ENCODE measurements at places on chromosomes 12 and 14. TPM values are rescaled to one million over a fixed set of nuclear protein-coding genes. Genes with fewer than 3 reads are reported as not detected.

The ACSM4 gene
- total RNA-seq: not detected

The ACADS gene
- total RNA-seq: 16.9 TPM

The PPP1R1A gene
- total RNA-seq: not detected

The SMCO2 gene
- not detected for total RNA-seq

The TPCN1 gene
- 21.4 TPM for total RNA-seq

The SERPINA10 gene
- total RNA-seq: not detected

The LMO3 gene
- 179 TPM for total RNA-seq

The AQP6 gene
- not detected for total RNA-seq

The ARPC3 gene
- total RNA-seq: 348 TPM

The CS gene
- 159 TPM for total RNA-seq

The KRT1 gene
- total RNA-seq: not detected

DNA sequence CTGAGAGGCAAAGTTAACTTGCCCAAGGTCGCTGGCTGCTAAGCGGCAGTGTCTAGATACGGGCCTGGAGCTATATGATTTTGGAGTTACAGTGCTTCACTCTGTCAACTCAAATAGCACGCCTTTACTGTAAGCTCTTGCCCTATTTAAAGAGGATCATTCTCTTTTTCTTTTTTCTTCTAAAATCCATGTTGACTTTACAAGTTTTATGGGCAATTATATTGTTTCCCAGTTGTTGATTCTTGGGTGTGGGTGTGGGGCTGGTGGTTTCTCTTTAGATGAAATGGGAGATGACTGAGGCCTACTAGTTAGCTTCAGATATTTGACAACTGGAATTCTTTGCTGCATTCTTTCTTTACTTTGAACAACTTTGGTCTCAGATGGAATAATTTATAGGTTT lies 70.7 kb downstream of the C12orf75 start:
- no peak for DNase-seq

DNA sequence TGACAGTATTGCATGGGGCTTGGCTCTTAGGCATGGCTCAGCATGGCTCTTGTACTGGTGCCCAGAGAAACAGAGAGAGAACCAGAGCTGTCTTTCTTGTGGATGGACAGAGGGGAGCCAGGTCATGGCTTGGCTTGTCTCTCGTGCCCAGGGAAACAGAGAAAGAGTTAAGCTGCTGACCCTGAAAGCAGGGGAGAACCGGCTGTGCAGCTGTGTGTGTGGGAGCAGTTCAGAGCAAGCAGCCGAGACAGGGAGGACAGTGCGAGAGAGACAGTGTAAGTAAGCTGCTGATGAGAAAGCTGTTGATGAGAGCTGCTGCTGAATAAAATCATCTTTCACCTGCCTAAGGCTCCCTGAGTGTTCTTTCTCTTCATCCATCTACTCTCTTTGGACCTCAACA lies 61.3 kb upstream of the DDHD1 start:
- DNase-seq: no peak

GRCh38 chr14:76080025-76080424 lies 71.7 kb upstream of the GPATCH2L start:
- no peak for DNase-seq

GRCh38 chr12:2834581-2835491 lies at the start of gene NRIP2:
TSS of gene NRIP2 (minus strand) at chr12:2835035. CDS start at chr12:2834983, 52 bp downstream.
- DNase-seq: peak; percentile 55

DNA sequence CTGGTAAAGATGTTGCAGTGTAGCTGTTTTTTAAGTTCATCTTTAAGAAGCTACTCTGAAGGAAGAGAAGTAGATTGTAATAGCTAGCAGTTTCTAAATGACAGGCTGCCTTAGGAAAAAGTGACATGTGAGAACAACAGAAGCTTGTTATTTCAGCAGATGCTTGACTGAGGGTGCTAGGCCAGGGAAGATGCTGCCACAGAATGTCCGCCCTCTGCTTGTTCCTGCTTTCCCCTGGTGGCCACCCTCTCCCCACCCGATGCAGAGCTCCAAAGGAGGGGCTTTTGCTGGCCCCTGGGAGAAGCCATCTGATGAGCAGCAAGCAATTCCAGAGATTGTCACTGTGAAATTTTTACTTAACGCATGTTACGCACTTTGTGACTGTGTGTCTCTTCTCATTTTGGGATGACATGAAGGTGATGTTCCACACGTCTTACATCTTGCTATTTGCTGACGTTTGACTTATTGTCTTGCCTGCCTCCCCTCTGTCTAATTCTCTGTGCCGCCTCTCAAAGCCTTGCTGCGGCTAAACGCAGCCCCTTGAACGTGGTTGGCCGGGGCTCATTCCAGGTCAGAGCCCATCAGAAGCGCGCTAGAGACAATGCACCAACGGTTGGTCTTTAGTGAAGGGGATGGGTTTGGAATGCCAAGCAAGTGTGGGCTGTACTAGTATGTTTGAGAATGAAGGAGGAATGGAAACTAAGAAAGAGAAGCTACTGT lies 44.8 kb downstream of the WDR20 start:
- DNase-seq: no peak

GRCh38 chr12:41205070-41205709 lies 17.1 kb downstream of the PDZRN4 start:
- DNase-seq: no peak

DNA sequence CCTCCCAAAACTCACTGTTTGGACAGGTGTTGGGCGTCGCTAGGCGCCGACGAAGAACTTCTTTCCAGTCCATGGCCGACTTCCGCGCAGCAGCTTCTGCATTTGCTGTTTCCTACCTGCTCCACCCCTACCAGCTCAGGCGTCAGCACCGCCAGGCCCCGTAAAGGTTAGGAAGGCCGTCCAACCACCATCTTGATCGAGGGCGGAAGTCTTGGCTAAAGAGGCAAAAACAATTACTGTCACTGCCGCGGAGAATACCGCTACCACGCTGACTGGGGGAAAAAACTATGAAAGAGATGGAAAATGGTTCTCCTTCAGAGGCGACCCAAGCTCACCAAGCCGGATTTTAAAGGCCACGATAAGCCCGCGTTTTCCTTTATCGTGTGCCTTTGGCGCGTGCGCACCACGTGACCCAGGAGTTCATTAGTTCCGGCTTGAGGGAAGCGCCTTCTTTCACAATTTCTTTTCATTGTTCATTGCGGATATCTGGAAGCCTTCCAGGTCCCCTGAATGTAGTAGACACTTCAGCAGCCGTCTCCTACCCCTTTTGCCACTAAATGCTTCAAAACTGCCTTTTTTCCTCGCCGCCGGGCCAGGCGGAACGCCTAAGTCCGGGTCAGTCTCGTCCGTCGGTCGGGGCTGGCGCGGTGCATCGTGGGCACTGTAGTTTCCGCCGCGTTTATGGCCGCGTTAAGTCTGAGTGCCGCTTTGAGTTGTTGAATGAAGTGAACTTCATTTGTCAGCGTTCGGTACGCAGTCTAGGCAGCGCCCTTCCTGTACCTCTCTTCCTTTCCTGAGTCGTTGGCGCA lies at the start of the genes PPP2R3C and PRORP:
PPP2R3C (minus strand) TSS at position 104 of the 809 bp plus-strand sequence; CDS start at position 73, 31 bp downstream.
PRORP (plus strand) TSS at position 666 of the 809 bp plus-strand sequence. CDS start 694 bp downstream, outside the sequence.
- DNase-seq: peak; percentile 95

DNA sequence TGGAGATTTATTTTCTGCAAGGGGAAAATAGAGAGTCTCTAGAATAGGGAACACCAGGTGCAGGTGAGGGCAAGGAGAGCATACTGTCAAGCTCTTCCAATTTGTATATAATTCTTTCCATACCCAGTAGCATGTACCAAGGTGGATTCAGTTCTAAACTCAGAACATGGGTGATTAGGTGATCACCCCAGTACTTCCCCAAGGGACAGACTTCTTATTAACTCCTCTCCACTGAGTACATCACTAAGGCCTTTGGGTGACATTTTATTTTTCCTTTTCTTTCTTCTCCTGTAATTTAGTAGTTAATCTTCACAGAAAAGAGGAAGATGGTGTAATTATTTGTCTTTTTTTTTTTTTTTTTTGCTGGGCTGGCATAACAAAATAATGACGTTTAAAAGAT lies 54.2 kb downstream of the DIP2B start:
- DNase-seq: no peak

DNA sequence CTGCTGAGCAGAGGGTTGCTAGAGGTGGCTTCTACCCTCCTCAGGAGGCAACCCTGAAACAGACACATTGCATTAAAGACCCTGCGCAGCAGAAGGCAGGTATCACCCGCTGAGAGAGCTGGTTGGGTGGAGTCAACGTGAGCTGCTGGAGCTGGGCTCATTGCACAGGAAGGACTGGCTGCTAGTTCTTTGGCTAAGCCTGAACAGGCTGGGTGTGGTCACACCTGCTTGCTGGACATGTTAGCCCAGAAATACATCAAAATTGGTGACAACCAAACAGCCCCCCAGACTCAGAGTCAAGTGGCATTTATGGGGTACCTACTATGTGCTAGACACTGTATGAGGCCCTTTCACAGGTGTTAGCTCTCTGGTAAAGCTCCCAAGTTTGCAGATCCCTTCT lies 33.8 kb upstream of the IRF2BPL start:
- no peak for DNase-seq

DNA sequence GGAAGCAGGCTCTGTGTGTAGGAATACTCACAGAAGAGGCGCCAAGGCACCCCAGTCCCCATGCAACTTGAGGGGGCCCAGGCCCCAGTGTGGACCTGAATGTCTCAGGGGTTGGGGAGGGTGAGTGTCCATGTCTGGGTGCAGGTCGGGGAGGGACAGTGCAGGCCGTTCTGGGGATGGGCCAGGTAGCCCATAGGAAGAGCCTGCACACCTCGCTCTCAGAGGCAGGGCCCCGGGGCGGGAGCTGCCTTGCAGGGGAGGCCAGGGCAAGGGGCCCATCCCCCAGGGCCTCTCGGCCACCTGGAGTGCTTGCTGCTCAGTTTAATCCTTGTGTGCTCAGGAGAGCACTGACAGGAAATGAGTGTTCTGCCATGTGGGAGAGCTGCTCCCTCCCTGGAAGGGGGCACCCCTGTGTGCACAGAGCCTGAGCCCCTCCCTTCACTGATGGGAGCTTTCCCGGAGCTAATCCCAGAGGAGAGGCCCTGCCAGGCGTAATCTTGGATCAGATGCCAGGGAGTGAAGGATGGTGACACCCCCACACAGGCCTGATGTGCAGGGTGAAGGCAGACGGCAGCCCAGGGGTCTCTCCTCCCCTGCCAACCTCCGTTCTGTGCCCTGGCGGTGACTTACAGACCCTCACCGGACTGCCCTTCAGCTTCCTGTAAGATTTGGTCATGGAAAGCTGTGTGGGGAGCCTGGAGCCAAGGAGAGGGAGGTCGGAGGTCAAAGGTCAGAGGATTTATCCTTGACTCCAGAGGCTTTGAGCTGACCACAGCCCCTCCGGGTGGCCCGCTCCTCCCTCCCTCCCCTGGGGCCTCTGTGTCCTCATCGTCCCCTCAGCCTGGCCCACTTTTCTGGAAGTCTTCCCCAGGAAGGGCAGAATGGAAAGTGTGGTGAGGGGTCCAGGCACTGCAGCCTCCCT lies 24.4 kb upstream of the FBRSL1 start:
- no peak for DNase-seq

- no peak for DNase-seq
These were observed 33.9 kb upstream of the SLC38A2 start for GRCh38 chr12:46406352-46407027.

DNA sequence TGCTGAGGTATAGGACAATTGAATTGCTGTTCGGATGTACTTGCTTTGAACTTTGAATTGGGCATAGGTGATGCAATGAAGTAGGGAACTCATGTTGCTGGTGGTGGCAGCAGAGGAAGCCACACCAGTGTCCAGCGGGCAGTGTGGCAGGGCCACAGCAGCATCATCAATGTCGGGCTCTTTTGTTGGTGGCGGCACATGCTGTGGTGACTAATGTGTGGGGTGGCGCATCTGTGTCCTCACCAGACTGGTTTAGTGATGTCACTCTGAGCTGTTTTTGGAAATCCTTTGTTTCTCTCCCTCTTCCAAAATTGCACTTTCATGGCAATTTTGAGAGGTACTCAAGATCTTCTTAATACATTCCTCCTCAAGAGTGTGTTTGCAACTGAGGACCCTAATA lies 187.6 kb downstream of the ETNK1 start:
- peak; percentile 2 for DNase-seq

DNA sequence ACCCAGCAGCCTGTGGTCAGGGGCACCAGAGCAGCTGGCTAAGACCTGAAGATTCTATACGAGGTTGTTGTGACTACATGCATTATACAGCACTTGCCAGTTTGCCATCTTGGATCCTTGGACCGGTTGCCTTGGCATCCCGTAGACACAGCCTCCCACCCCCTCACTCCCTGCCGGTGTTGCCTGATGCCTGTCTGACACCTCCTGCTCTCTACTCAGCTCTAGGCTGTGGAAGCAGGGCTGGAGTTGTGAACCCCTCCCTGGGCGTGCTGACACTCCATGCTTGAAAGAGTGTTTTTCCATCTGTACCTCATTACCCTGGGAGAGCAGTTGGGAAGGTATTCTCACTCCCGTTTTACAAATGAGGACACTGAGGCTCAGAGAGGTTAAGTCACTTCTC lies 2.5 kb downstream of the CHGA start:
- DNase-seq: no peak

- DNase-seq: no peak
These were observed 532 bp downstream of the FKBP11 start for GRCh38 chr12:48924617-48925303.

DNA sequence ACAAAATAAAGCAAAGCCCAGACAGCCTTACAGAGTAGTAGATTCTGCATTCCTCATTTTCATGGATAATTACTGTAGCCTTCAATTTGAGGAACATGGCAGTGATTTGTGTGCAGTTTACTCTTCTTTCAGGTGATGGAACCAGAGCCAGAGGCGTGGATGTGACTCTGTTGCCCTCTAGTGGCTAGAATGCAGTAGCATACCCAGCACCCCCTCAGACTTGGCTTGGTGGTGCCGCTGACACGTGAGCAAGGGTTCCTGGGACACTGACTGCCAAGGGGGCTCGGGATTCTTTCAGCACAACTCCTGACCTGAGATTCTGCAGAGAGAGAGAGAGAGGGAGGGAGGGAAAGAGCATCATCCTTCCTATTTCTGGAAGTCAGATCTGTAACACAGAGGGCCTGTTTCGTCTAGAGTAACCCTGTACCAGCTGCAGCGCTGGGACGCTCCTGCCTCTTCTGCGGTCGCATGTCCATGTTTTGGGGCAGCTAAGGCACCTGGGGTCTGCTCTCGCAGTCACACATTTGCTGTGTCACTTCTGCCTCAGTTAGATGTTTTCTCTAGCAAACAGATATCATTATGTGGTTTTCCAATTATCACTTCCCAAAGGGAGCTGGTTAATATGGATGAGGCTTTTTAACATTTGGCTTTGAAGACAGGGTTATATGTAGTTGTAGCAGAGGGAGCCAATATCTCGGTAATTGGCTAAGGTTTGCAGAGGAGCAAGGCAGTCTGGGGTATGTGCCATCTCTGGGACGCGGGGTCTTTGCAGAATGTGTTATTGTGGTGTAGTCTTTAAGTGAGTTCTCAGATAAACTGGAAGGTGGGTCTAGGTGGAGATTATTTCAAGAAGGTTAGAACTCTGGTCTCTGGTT lies 428.1 kb downstream of the NRXN3 start:
- DNase-seq: peak; percentile 42

GRCh38 chr14:80930095-80930494 lies 11.4 kb downstream of the CEP128 start:
- DNase-seq: no peak

GRCh38 chr14:64217834-64218233 lies 76.3 kb downstream of the ESR2 start:
- no peak for DNase-seq
